ENCODE measurements at places on chromosomes 1 and 21.

DNA sequence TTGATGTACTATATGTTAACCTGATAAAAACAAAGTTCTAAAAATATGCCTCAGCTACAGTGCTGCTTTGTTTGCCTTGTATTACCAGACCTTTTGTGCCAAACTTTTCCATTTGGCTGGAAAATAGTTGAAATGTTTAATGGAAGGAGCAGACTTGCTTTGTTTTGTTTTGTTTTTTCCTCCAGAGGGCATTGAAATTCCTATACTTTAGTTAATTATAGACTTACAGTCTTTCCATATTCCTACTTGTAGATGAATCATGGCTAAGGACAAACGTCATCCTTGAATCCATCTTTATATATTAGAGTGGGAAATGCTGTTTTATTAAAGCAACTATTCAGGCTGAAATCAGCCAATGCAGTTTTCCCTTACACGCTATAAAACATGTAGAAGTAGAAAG lies 6.7 kb downstream of the CAP1 start:
- peaks cover 56% of the 10 kb centered on the region for H3K36me3 ChIP-seq
- peaks cover 83% of the 10 kb centered on the region for H3K4me1 ChIP-seq
- peak overlapping the region; percentile 82 for H3K27ac ChIP-seq
- DNase-seq = no peak

DNA sequence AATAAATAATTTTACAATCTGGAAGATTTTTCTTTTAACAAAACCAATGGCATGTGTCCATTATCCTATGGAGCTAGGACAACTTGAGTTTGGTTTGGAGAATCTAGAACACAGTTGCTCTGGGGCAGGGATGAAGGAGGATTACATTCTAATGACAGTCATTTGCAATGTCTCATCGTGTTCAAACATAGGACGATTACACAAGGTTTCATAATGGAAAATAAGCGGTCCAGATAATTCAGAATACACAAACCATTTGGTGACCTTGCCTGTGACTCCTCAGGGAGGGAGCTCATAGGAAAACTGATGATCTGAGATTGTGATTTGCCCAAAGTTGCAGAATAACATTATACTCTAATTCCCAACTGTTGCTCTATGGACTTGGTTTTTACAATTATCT lies 27.6 kb upstream of the RGL1 start:
- H3K27ac ChIP-seq = no peak overlapping the region
- no peaks in the 10 kb centered on the region for H3K27me3 ChIP-seq
- H3K4me1 ChIP-seq = no peaks in the 10 kb centered on the region

DNA sequence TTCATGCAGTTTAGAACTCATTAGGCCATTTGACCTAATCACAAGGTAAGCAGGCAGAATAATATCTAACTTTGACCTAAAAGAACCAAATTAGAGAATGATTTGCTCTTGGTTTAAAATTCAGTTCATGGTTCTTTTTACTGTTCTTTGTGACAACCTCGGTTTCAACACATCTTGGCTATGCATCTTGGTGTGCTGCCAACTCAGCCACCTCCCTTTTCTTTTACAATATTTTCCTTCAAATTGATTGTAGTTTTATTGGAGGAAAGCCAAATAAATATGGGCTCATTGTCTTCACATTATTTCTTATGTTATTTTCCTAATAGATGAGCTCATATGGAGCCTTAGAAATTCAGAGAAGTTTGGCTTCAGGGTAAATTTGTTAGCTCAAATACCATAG lies 338.3 kb downstream of the SIPA1L2 start:
- H3K27me3 ChIP-seq = peaks cover 14% of the 10 kb centered on the region
- H3K4me3 ChIP-seq = no peak overlapping the region
- DNase-seq = no peak
- peaks cover 6% of the 10 kb centered on the region for H3K4me1 ChIP-seq
- no peaks in the 10 kb centered on the region for H3K36me3 ChIP-seq
- no peak overlapping the region for H3K27ac ChIP-seq

GRCh38 chr1:243801378-243801777 lies 48.7 kb downstream of the AKT3 start:
- H3K4me3 ChIP-seq = no peak overlapping the region
- H3K36me3 ChIP-seq = peaks cover 7% of the 10 kb centered on the region
- no peaks in the 10 kb centered on the region for H3K27me3 ChIP-seq
- H3K27ac ChIP-seq = no peak overlapping the region
- no peak for DNase-seq

GRCh38 chr1:41830726-41831125 lies 88.0 kb downstream of the HIVEP3 start:
- H3K4me1 ChIP-seq = no peaks in the 10 kb centered on the region
- no peak overlapping the region for H3K27ac ChIP-seq
- no peaks in the 10 kb centered on the region for H3K27me3 ChIP-seq
- H3K4me3 ChIP-seq = no peak overlapping the region

DNA sequence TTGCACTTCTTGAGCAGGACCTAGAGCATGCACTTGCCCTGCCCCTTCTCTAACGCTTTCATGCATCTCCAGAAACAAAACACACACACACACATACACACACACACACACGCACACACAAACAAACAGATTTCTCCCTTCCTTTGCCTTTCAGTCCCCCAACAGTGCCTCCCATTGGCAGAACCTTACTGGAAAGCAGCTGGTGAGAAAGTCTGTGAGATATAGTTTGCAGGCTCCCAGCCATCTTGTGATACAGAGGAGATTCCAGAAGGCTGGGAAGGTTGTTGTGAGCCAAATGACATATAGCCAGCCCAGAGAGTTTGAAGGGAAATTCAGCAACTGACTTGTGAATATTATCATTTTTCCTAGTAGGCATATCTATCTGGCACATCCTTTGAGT lies 35.9 kb upstream of the ZRANB2 start:
- DNase-seq = no peak
- H3K27me3 ChIP-seq = peaks cover 11% of the 10 kb centered on the region
- no peak overlapping the region for H3K27ac ChIP-seq

- DNase-seq = no peak
- H3K27ac ChIP-seq = no peak overlapping the region
- peaks cover 44% of the 10 kb centered on the region for H3K4me1 ChIP-seq
- H3K27me3 ChIP-seq = no peaks in the 10 kb centered on the region
These were observed 10.7 kb downstream of the NRIP1 start for GRCh38 chr21:15054089-15054488.

Data from central memory CD8-positive, alpha-beta T cell (primary cell).